ENCODE measurements at places on chromosomes 4 and X. TPM values are rescaled to one million over a fixed set of nuclear protein-coding genes. Genes with fewer than 3 reads are reported as not detected.

The JADE3 gene
- 9.4 TPM for total RNA-seq

The SPANXC gene
- total RNA-seq: not detected

The CXCL10 gene
- total RNA-seq: not detected

The RIBC1 gene
- total RNA-seq: 1.0 TPM

The MXRA5 gene
- total RNA-seq: not detected

The AVPR2 gene
- total RNA-seq: not detected

The HS6ST2 gene
- total RNA-seq: 23.9 TPM

The GAGE2A gene
- total RNA-seq: not detected

DNA sequence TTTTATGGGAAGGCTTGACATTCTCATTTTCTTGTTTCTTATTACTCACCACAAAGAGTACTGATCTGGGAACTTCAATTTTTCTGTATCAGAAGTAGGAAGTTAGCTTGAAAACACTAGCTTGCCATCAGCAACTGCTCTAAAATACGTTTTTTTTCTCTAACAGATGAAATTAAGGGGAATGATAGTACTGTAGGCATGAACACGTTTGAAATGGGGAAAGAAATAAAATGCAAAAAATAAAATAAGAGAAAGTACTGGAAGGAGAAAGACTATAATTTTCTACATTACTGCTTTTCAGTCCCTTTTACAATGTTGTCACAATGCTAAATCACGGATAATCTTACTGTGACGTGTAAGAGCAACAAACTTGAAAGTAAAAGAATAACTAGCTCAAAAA, 1.5 kb downstream of the RADX start:
- peaks cover 71% of the 10 kb centered on the region for H3K27me3 ChIP-seq
- no peak for DNase-seq
- H3K27ac ChIP-seq: no peak overlapping the region
- no peaks in the 10 kb centered on the region for H3K36me3 ChIP-seq

DNA sequence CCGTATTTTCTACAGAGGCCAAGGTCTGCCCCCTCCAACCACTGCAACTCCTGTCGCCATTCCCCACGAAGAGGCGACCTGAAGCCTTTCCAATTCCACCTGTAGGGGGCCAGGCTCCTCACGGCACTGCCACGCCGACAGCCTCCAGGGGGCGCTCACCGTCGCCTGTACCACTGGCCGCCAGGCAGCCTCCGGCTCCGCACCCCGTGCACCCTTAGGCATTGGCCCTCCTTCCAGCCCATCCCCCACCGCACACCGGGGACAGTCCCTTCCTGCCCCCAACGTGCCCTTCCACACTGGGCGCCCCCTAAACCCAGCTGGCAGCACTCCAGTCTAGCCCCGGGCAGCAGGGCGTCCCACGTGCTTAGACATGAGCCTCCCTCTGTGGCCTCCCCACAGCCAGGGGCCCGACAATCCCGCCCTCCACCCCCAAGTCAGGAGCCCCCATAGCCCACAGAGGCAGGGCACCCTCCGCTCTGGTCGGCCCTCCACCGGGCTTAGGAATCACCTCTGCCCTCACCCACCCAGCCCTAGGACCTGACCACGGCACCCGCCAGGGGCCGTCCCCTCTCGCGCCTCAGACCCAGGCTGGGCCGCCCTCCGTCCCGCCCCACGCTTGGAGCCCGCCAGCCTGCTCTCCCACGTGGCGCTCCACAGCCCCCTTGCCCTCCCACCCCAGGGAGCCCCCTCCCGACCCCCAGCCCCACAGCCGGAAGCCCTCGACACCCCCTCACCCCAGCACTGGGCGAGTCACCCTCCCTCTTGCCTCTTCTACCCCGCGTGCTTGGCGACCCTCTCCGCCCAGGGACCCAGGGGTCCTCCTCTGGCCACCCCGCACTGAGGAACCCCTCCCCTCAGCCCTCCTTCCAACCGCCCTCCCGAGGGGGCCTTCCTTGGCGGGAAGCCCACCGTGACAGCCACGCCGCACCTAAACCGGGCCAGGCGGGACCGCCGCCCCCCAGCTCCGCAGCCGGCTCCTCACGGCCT, 711 bp downstream of the PNMA6E start:
- no peak overlapping the region for H3K27ac ChIP-seq
- no peaks in the 10 kb centered on the region for H3K4me1 ChIP-seq
- peaks cover 29% of the 10 kb centered on the region for H3K27me3 ChIP-seq
- H3K4me3 ChIP-seq: no peak overlapping the region

GRCh38 chrX:119916310-119916709, 20.6 kb downstream of the AKAP14 start:
- H3K27ac ChIP-seq: no peak overlapping the region
- H3K4me1 ChIP-seq: no peaks in the 10 kb centered on the region
- H3K36me3 ChIP-seq: no peaks in the 10 kb centered on the region
- peaks cover 11% of the 10 kb centered on the region for H3K27me3 ChIP-seq
- no peak for DNase-seq

DNA sequence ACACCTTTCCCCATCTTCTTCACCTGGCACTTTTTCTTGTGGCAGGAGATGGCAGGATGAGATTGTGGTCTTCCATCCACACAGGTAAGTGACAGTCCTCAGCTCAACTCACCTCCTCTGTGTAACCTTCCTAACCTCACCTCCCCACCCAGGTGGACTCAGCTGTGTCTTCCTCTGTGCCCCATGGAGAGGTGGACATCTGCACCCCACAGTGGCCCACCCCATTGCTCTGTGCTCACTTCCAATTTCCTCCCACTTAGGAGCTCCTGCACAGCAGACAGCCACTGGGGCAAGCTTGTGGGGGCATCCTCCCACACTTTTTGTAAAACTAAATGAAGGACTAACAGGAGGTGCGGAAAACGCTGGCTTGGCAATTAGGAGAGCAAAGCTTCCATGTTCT, 61.6 kb downstream of the MSX1 start:
- no peak overlapping the region for H3K4me3 ChIP-seq
- no peaks in the 10 kb centered on the region for H3K4me1 ChIP-seq
- H3K27ac ChIP-seq: no peak overlapping the region
- H3K36me3 ChIP-seq: no peaks in the 10 kb centered on the region
- H3K27me3 ChIP-seq: peaks cover 24% of the 10 kb centered on the region

DNA sequence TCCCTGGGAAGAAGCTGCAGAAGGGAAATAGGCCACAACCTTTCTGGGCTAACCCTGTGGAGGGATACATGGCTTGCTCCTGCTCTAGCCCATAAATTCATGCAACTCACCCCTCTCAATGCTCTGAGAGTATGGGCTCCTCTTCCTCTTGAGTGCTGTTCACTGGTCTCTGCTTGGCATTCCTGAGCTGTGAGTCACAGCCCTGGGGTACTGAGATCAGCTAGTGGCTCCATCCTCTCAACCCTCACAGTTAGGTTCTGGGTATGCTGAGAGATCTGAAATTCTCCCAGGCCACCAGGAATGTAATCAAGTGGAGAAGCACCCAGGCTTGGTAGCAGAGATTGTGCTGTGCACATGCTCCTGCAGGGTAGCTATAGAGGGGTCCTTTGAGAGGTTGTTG, 60.6 kb upstream of the SPANXN2 start:
- H3K27me3 ChIP-seq: no peaks in the 10 kb centered on the region
- H3K27ac ChIP-seq: no peak overlapping the region
- DNase-seq: peak; percentile 75
- no peaks in the 10 kb centered on the region for H3K36me3 ChIP-seq
- no peak overlapping the region for H3K4me3 ChIP-seq
- H3K4me1 ChIP-seq: peaks cover 6% of the 10 kb centered on the region

GRCh38 chr4:27398631-27399310, 538.1 kb downstream of the STIM2 start:
- no peaks in the 10 kb centered on the region for H3K4me1 ChIP-seq
- no peak for DNase-seq
- no peak overlapping the region for H3K27ac ChIP-seq
- no peak overlapping the region for H3K4me3 ChIP-seq

- H3K4me3 ChIP-seq: no peak overlapping the region
- no peak for DNase-seq
- no peak overlapping the region for H3K27ac ChIP-seq
- H3K4me1 ChIP-seq: peaks cover 4% of the 10 kb centered on the region
Observed at GRCh38 chr4:150167054-150167453, 88.8 kb downstream of the DCLK2 start.

GRCh38 chr4:148946271-148946670, 504.1 kb upstream of the NR3C2 start:
- no peak overlapping the region for H3K27ac ChIP-seq
- DNase-seq: no peak
- no peaks in the 10 kb centered on the region for H3K4me1 ChIP-seq
- no peak overlapping the region for H3K4me3 ChIP-seq
- no peaks in the 10 kb centered on the region for H3K27me3 ChIP-seq
- H3K36me3 ChIP-seq: peaks cover 6% of the 10 kb centered on the region

GRCh38 chr4:106746451-106746850, 289.7 kb downstream of the DKK2 start:
- H3K27ac ChIP-seq: no peak overlapping the region
- no peak overlapping the region for H3K4me3 ChIP-seq
- no peaks in the 10 kb centered on the region for H3K27me3 ChIP-seq

GRCh38 chr4:154344686-154345085, 146.9 kb downstream of the DCHS2 start:
- H3K36me3 ChIP-seq: no peaks in the 10 kb centered on the region
- no peaks in the 10 kb centered on the region for H3K27me3 ChIP-seq
- H3K4me1 ChIP-seq: no peaks in the 10 kb centered on the region
- H3K4me3 ChIP-seq: no peak overlapping the region
- H3K27ac ChIP-seq: no peak overlapping the region

DNA sequence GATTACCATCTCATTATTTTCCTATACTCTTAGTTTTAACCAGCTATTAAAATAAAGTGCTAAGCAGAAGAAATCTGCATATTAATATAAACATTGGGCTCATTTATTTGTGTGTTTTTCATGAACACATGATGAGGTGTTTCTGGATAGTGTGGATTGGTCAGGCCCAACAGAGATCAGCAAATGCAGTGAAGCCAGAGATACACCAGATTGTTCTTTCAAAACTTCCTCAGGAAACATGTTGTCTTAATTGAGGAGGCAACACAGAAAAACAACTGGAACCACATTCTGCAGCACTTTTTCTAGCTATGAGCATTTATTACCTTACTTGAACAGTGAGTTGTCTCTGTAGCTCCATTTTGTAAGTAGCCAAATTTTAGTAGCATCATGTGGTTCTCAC, 69.9 kb downstream of the PALLD start:
- H3K27me3 ChIP-seq: no peaks in the 10 kb centered on the region
- no peaks in the 10 kb centered on the region for H3K36me3 ChIP-seq
- peaks cover 20% of the 10 kb centered on the region for H3K4me1 ChIP-seq
- DNase-seq: no peak
- no peak overlapping the region for H3K27ac ChIP-seq

- no peaks in the 10 kb centered on the region for H3K4me1 ChIP-seq
- H3K27ac ChIP-seq: no peak overlapping the region
- peaks cover 31% of the 10 kb centered on the region for H3K27me3 ChIP-seq
- no peak for DNase-seq
- H3K4me3 ChIP-seq: no peak overlapping the region
Observed at GRCh38 chrX:120305531-120306141, 5.6 kb downstream of the TMEM255A start.

DNA sequence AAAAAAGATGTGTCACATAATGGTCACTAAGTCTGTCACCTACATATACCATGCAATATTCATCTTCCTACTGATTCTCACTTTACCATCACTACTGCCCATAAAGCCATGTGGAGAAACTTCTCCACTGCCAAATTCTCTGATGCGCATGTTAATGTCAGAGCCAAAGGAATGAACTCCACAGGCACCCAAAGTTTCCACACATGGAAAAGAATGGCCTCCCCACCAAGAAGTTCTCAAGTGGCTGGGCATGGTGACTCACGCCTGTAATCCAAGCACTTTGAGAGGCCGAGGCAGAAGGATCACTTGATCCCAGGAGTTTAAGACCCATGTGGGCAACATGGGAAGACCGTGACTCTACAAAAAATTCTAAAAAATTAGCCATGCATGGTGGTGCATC, 43.8 kb upstream of the UGDH start:
- H3K4me1 ChIP-seq: peaks cover 5% of the 10 kb centered on the region
- H3K27me3 ChIP-seq: no peaks in the 10 kb centered on the region
- no peak overlapping the region for H3K4me3 ChIP-seq
- no peak for DNase-seq
- no peak overlapping the region for H3K27ac ChIP-seq

DNA sequence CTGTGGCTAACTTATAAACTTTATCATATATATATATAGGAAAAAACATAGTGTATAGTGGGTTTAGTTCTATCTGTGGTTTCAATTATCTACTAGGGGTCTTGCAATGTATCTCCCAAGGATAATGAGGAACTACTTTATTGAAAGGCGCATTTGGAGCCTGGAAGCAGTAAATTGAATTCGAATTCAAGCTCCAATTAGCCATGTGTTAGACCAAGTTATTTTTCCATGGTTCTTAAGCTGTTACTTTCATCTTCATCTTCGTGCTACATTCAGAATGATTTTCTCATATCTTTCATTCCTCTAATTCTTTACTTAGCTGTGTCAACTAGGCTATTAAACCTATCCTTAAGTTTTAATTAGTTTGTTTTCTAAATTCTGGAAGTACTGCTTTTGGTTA, 27.2 kb upstream of the MANBA start:
- H3K4me1 ChIP-seq: no peaks in the 10 kb centered on the region
- no peaks in the 10 kb centered on the region for H3K27me3 ChIP-seq
- peaks cover 44% of the 10 kb centered on the region for H3K36me3 ChIP-seq

GRCh38 chr4:109990261-109991257, 77.9 kb downstream of the EGF start:
- H3K27me3 ChIP-seq: no peaks in the 10 kb centered on the region
- DNase-seq: no peak
- H3K4me1 ChIP-seq: peaks cover 25% of the 10 kb centered on the region
- H3K36me3 ChIP-seq: no peaks in the 10 kb centered on the region

GRCh38 chrX:8179656-8180055, 8.6 kb upstream of the VCX2 start:
- no peaks in the 10 kb centered on the region for H3K27me3 ChIP-seq
- H3K4me3 ChIP-seq: no peak overlapping the region
- peaks cover 8% of the 10 kb centered on the region for H3K36me3 ChIP-seq
- peak; percentile 14 for DNase-seq

DNA sequence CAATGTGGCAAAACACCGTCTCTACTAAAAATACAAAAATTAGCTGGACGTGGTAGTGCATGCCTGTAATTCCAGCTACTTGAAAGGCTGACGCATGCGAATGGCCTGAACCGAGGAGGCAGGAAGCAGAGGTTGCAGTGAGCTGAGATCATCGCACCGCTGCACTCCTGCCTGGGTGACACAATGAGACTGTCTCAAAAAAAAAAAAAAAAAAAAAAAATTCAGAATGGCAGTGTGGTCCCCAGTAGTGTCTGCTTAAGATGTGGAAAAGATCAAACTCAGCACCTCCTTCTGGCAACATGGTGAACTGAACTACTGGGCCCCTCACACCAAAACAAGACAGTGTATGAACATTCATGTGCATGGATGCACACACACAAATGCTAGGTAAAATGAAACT, 32.2 kb downstream of the SMS start:
- no peak overlapping the region for H3K27ac ChIP-seq
- peaks cover 63% of the 10 kb centered on the region for H3K36me3 ChIP-seq
- no peak for DNase-seq
- peaks cover 6% of the 10 kb centered on the region for H3K4me1 ChIP-seq
- no peak overlapping the region for H3K4me3 ChIP-seq

DNA sequence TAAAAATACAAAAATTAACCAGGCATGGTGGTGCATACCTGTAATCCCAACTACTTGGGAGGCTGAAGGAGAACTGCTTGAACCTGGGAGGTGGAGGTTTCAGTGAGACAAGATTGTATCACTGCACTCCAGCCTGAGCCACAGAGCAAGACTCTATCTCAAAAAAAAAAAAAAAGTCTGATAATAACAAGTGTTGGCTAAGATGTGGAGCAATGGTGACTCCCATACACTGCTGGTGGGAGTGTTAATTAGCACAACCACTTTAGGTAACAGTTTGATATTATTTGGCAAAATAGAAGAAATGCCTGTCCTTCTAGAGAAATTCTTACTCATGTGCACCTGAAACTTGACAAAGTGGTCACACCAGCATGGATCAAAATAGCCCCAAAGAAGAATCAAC, 106.2 kb upstream of the SLC34A2 start:
- no peak overlapping the region for H3K4me3 ChIP-seq
- no peak overlapping the region for H3K27ac ChIP-seq
- no peaks in the 10 kb centered on the region for H3K27me3 ChIP-seq
- no peak for DNase-seq
- H3K4me1 ChIP-seq: peaks cover 19% of the 10 kb centered on the region
- no peaks in the 10 kb centered on the region for H3K36me3 ChIP-seq
